A549 treated with Mapracorat at 1 μM for 4 hours (cell line): ENCODE measurements at places on chromosomes 3 and 15. TPM values are rescaled to one million over a fixed set of nuclear protein-coding genes. Genes with fewer than 3 reads are reported as not detected.

Gene FOXP1
- 7.0 to 9.6 TPM (median 8.1 TPM) in 5 replicates for total RNA-seq

Gene THBS1
- total RNA-seq: 36.1 to 61.3 TPM (median 47.5 TPM) in 5 replicates

Gene VGLL3
- 5.1 to 15.1 TPM (median 9.3 TPM) in 5 replicates for total RNA-seq

Gene CCNB2
- total RNA-seq: 89.8 to 111 TPM (median 99.0 TPM) in 5 replicates

Gene TUSC7
- not detected in 5 replicates for total RNA-seq

Gene ISLR
- 0.22 to 0.50 TPM (median 0.39 TPM) in 5 replicates for total RNA-seq

Gene ADCY5
- total RNA-seq: 0.22 to 0.88 TPM (median 0.30 TPM) in 5 replicates

Gene SAMMSON
- total RNA-seq: not detected in 5 replicates

Gene FGF12
- 0.44 to 1.1 TPM (median 0.68 TPM) in 5 replicates for total RNA-seq

Gene DUOXA2
- not detected in 5 replicates for total RNA-seq

Gene PPP1R14D
- 0.20 to 0.33 TPM in 2 of 5 replicates, not detected in the others for total RNA-seq

Gene NEO1
- total RNA-seq: 26.9 to 38.1 TPM (median 29.6 TPM) in 5 replicates

Gene CRYBG3
- 5.4 to 8.1 TPM (median 5.9 TPM) in 5 replicates for total RNA-seq
